ENCODE measurements at places on chromosomes 3 and 15.

- no peak for DNase-seq
Observed at GRCh38 chr3:44992555-44993470, 16.8 kb downstream of the EXOSC7 start.

GRCh38 chr15:94228611-94229010 lies 2.8 kb upstream of the MCTP2 start:
- DNase-seq: no peak

DNA sequence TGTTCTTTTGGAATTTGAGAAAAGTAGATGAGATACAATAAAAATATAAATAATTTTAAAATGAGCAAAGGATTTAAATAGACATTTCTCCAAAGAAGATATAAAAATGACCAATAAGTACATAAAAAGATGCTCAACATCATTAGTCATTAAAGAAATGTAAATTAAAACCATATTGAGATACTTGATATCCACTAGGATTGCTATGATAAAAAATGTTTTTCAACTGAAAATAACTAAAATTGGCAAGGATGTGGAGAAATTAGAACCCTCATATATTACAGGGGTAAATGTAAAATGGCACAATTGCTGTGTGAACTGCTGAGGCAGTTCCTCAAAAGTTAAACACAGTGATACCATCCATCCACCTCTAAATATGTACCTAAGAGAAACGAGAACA lies 38.8 kb downstream of the LRRFIP2 start:
- DNase-seq: no peak

DNA sequence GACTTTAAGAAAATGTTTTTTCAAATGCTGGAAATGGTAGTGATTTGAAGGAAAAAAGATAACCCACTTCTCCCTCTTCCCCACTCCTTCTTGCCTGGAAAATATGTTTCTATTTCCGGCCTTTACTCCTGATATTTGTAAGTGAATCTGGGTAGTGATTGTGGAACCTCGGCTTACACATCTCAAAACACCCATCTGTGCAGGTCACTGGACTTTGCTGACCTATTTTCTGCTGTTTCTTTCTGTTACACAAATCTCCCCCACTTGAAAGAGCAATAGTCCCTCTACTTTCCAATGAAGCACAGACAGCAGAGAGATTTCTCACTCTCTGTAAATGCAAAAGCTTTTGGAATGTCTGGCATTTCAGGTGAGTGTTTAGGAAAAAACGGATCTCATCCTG lies 76.9 kb upstream of the ICE2 start:
- no peak for DNase-seq

- no peak for DNase-seq
Observed at GRCh38 chr3:39165518-39165917, 12.1 kb upstream of the CSRNP1 start.

DNA sequence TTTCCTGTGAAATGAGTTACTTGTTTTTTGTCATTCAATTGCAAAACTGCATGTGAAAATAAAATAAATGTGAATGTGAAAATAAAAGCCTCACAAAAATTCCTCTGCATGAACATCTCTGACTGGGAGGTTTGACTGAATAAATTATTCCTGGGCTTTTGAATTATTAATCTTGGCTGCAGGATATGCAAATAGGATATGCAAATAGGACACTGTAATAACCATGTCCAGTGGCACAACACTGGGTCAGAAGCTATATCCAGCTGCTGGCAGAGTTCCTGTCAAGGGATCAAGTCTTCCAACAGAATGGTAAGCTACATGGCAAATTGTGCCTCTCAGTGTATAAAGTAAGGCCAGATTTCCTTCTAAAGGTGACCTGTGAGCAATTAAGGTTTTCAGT lies at the start of gene SUCNR1:
SUCNR1 (plus strand) TSS at position 246 of the 400 bp plus-strand sequence. CDS start 6,250 bp downstream, outside the sequence.
- no peak for DNase-seq

DNA sequence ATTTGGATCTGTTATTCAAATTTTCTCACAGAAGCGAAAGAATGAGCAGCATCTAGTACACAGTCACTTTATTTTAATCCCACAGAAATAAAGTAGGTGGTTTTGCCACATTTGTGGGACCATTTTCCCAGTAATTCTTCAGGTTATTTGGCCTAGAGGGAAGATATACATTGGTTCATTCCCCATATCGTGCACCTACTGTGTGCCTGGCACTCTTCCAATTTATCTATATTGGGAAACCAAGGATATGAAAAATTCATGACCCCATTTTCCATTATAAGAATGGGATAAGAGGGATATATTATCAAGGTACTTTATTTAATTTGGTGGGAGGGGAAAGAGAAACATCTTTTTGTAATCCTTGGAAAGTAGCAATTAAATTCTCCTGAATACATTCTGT lies 35.1 kb downstream of the TRIP4 start:
- DNase-seq: no peak
